ELF-1 (cell line): ENCODE measurements at places on chromosomes 13 and 19.

GRCh38 chr13:74839656-74840055, 642.3 kb downstream of the TBC1D4 start:
- DNase-seq = no peak

GRCh38 chr19:46265217-46265828, 31.5 kb upstream of the HIF3A start:
- peak; percentile 88 for DNase-seq

GRCh38 chr19:48999481-49000325, 6.0 kb downstream of the RUVBL2 start:
- peak; percentile 86 for DNase-seq

GRCh38 chr19:29012457-29012856, 200.5 kb downstream of the UQCRFS1 start:
- DNase-seq = no peak

- no peak for DNase-seq
Observed at GRCh38 chr19:5330307-5330720, 10.3 kb downstream of the PTPRS start.
